Vein endothelial cell (primary cell): ENCODE measurements at places on chromosomes 2 and 18. TPM values are rescaled to one million over a fixed set of nuclear protein-coding genes. Genes with fewer than 3 reads are reported as not detected.

Gene MYOM1
- under 0.01 and 0.10 TPM in 2 replicates for total RNA-seq

Gene DSG4
- not detected in 2 replicates for total RNA-seq

Gene POTEI
- total RNA-seq, result 0.33 and 0.48 TPM in 2 replicates

Gene GPBAR1
- 0.10 and 0.33 TPM in 2 replicates for total RNA-seq

Gene ARHGAP25
- 5.2 and 8.2 TPM in 2 replicates for total RNA-seq

Gene SOWAHC
- total RNA-seq, result 2.9 and 6.2 TPM in 2 replicates

Gene C2orf76
- total RNA-seq, result 5.6 and 8.2 TPM in 2 replicates

Gene HOXD12
- not detected in 2 replicates for total RNA-seq

Gene RGPD4
- total RNA-seq, result not detected in 2 replicates

Gene SLC30A3
- 3.2 and 11.8 TPM in 2 replicates for total RNA-seq

Gene TXNDC2
- 0.10 TPM in 1 of 2 replicates, not detected in the other for total RNA-seq

Gene ACKR3
- 11.8 and 16.4 TPM in 2 replicates for total RNA-seq

Gene TUBA4A
- total RNA-seq, result 24.8 and 25.0 TPM in 2 replicates

Gene SLC9A4
- total RNA-seq, result under 0.01 TPM in 2 replicates

Gene CD302
- 11.7 and 14.4 TPM in 2 replicates for total RNA-seq

Gene FHOD3
- total RNA-seq, result under 0.01 and 0.33 TPM in 2 replicates

Gene KATNAL2
- 0.86 and 0.98 TPM in 2 replicates for total RNA-seq
